ENCODE measurements at places on chromosomes 7 and 10.

DNA sequence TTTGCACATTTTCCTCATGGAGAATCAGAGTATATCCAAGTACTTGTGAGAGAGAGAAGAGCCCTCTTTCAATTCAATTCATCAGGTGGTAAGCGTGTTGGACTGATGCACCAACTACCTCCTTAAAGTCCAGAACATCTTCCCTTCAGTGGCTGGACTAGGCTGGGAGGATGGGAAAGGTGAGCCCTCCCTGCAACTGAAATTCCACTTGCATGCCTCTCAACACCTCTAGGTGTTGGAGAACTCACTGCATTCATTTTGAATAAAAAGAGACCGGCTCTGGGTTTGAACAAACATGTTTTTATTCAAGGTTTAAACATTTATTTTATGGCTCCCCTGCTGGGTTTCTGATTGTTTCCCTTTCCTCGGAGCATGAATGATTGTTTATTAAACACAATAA, 573.5 kb downstream of the CCSER2 start:
- no peak for DNase-seq

DNA sequence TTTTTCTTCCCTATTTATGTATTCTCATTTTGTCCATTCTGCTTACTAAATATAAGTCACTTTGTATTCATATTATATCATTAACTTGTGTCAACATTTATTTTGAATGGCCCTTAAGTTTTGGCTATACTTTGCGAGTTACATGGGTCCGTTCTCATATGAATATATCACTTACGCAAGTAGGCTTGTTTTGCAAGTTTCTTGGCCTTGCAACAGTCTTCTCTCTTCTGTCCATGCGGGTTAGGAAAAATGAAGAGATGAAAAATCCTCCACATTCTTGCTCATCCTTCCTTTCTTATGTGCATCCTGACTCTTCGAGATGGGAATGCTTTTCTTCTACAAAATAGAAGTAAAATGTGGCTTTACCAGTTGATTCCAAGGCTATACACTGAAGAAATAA, 82.8 kb downstream of the GPR158 start:
- no peak for DNase-seq

DNA sequence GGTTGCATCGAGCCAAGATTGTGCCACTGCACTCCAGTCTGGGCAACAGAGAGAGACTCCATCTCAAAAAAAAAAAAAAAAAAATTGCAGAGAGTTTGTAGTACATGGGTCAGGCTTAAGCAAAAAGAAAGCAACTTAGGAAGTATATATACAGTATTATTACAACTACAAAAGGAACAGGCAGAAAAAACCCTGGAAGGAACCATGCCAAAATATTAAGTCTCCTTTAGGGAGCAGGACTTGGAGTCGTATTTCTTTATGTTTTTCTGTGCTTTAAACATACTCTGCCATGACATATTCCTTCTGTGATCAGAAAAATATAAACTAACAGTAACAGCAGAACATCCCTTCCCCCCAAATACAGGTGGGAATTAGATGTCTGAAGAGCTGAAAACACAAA, 144.4 kb downstream of the CUX1 start:
- no peak for DNase-seq

DNA sequence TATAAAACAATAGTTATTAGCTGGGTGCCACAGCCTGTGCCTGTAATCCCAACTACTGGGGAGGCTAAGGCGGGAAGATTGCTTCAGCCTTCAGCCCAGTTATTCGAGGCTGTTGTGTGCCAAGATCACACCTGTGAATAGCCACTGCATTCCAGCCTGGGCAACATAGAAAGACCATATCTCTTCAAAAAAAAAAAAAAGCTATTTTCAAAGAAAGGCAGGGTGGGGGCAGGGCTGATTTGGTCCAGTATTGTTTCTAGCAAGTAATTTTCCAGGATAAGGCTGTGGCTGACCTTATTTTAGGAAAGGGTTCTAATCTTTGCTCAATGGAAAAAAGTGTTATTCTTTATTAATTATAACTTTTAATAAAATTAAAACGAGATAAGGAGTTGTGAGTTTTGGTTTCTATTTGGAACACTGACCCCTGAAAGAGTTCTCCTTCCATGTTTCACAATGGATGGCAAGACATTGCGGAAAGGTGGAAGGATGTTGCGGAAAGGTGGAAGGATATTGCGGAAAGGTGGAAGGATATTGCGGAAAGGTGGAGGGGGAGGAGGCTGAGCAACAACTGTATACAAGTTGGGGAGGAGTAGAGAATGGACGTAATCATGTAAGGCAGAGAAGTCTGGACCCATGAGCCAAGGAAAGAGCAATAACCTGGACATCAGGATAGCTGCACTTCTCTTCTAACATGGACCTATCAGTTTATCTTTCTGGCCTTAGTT, 1.5 kb upstream of the C1GALT1 start:
- DNase-seq: no peak

- DNase-seq: no peak
These were observed 58.3 kb upstream of the EGFR start for GRCh38 chr7:54960517-54960916.

DNA sequence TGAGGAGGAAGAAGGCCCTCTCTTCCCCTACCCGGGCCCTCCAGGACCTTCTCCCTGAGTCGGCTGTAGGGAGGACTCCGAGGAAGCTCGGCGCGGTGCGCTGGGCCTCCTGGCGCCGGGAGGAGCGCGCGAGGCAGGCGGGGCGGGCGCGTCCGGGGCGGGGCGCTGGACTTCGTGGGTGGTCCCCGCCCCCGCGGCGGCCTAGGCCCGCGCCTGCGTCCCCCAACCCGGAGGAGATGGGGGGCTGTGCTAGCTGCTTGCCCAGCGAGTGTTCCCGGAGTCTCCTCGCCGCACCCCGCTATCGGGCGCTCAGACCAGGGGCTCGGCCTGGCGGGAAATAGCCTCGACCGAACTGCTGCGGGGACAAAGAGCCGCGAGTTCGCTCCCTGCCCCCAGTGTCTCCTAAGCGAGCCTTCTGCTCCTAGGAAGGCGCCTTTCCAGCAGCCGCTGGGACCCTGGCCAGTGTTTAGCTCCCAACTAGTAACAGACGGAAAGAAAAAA, 19.2 kb upstream of the SMO start:
- DNase-seq: no peak

DNA sequence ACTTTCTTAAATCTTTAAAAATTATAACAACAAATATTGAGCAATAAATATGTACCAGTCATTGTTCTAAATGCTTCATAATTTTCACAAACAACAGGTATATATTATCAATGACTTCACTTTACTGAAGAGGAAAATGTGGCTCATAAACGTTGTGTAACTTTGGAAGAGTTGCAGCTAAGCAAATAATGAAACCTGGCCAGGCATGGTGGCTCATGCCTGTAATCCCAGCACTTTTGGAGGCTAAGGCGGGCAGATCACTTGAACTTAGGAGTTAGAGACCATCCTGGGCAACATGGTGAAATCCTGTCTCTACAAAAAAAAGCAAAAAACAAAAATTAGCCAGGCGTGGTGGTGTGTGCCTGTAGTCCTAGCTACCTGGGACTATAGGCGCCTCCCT, 71.9 kb upstream of the AMPH start:
- no peak for DNase-seq

- DNase-seq: no peak
These were observed 55.1 kb downstream of the FAM53B start for GRCh38 chr10:124688889-124689670.

DNA sequence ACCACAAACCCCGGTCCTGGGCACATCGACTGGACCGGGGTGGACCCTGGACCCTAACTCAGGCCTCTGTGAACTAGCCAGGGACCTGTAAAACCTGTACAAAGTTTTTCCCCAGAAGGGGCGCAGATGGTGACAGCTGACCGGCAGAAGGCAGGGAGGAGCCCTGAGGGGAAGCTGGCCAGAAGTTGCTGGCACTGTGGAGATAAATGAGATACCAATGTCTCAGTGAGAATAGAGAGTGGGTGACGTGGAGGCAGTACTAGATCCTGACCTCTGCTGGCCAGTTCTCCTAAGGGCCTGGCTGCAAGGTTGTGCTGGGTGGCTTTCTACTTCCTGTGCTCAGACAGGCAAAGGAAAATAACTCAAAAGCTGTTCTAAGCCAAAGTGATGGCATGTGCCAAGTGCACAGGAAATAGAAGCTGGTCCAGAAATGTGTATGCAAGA, 10.6 kb upstream of the TSPAN14 start:
- DNase-seq: no peak

DNA sequence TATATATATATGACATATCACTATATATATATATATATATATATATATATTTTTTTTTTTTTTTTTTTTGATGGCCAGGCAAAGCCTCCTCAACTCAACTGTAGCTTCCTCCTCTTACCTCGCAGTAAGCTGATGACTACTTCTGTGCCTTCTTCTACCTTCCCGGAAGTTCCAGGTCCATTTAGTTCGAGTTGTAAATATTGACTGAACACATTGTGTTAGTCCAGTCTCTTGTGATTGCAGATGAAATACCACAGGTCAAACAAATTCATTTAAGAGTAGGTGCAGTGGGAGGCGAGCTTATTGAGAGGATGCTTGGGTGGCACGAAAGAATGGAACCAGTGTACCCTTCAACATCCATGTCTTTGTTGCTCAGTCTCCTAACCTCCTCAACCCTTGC, 144.6 kb downstream of the ST7 start:
- no peak for DNase-seq

GRCh38 chr7:16758036-16758435, 4.5 kb downstream of the TSPAN13 start:
- DNase-seq: no peak

DNA sequence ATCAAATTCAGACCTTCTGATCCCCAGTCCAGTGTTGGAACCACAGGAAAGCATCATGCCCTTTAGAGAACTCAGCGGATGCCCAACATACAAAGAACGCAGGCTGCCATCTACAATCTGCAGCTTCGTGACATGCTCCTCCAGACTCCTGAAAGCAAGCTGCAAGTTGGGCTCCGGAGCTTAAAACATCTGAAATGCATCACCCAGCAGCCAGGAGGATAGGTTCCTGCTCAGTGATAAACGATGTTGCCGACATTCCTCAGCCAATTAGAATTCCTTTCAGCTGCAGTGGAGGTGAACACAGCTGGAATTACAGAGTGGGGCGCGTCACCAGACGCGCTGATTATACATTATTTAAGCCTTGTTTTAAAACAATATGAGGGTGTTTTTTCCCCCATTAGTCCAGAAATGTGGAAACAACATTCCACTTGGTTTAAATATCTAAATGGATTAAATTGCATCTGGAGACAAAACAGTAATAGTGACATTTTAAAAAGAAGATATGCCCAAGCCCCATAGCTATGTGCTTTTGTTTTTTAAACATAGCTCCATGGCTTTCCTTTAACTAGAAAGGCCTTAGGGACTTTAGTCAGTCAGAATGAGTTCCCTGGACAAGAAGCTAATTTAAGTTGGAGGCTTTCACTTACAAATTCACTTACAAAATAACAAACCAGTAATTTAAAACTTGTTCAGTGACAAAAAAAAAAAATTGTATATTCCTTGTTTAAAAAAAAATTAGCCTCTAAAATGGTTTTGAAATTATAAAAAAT, 6.3 kb downstream of the SMURF1 start:
- no peak for DNase-seq

- DNase-seq: no peak
These were observed 52.3 kb downstream of the SHTN1 start for GRCh38 chr10:116952729-116953128.

DNA sequence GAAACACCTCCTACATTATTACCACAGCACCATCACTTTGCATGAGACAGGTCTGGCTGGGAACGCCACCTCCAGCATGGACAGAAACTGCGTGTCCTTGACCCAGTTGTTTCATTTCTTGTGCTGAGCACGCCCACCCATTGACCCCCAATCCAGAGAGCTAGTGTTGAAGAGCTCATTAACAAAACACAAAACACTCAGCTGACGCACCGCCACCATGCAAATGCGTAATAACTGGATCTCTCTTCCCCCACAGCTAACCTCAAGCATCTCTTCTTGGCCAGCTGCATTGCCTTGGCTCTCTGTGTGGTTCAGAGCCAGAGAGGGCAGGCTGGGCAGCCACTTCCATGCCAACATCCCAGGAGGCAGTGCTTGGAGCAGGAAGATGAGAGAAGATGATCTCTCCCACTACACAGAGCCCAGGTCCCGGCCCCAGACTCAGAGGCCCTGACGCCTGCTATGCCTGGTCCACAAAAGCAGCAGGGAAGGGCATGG, 173.5 kb downstream of the PLXNA4 start:
- DNase-seq: peak; percentile 46

GRCh38 chr7:55253188-55253587, 111.9 kb upstream of the LANCL2 start:
- no peak for DNase-seq

GRCh38 chr7:131281266-131282048, 46.2 kb upstream of the MKLN1 start:
- DNase-seq: no peak

DNA sequence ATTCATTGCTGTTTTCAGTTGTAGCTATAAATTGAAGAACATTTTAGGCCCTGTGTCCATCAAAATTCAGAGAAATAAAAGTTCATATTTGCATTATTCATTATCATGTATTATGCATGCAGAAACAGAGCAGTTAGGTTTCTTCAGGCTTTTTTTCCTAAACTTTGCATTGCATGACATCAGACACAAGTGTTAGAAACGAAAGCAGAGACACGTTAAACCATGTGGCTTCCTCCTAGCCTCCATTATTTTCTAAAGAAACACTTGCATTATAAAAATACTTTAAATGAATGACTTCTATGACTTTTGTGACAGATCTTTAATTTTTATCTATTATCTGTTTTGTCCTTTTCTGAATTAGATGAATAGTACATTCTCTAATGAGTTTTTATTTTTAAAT, 8.8 kb upstream of the EBLN1 start:
- DNase-seq: no peak

DNA sequence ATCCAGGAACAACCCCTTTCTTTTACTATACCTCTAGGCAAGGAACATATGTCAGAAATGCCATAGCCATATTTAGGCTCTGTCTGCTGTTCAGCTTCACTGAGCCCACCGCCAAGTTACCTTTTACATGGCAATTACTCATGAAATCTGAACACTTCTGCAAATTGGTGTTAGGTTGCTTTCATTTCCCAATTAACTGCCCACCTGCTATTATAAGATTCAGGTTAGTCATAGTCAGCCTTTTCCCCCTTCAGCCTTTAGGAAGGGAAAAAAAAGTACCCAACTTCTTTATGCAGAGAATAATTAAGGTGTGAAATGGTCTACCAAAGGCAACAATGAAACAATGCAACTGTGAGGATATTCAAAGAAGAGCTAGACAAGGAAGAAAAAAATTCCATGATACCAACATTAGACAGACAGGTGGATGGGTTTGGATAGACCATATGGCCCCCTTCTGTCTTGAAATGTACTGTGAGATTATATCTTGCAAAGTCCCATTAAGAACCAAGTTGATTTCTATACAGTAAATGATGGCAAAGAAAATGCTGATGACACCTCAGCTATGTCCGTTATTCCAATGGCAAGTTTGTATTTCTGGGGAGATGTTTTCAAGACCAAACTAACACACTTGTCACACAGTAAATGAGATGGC, 442.1 kb upstream of the NRP1 start:
- DNase-seq: no peak

- DNase-seq: no peak
These were observed 50.3 kb upstream of the ST8SIA6 start for GRCh38 chr10:17504547-17505245.

DNA sequence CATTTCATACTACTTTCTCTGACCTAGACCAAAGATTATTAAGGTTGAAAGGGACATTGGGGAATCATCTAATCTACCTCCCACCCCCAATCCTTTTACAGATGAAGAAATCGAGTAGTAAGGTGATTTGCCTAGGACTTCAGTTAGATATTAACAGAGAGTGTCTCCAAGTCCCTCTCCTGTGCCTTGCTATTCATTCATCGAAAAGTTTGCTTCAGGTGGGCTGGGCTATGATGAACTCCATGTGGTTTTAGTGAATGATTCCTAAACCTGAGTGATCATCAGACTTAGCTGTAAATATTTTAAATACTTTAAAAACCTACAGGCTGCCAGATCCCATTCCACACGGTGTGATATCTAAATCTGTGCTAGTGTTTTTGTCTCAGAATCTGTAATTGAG, 259.4 kb upstream of the SORCS1 start:
- DNase-seq: no peak

All from globus pallidus (tissue), 1 donor.